Fibroblast of lung (primary cell): ENCODE measurements at places on chromosomes 16 and 17. TPM values are rescaled to one million over a fixed set of nuclear protein-coding genes. Genes with fewer than 3 reads are reported as not detected.

SALL1 gene
- total RNA-seq, result under 0.01 and 0.17 TPM in 2 replicates

TUBB3 gene
- 253 and 294 TPM in 2 replicates for total RNA-seq

TUBG2 gene
- 6.9 and 11.6 TPM in 2 replicates for total RNA-seq

CD300LB gene
- total RNA-seq, result not detected in 2 replicates

- H3K27me3 ChIP-seq, result peaks cover 16% of the 10 kb centered on the region
- no peak overlapping the region for H3K27ac ChIP-seq
- H3K4me3 ChIP-seq, result no peak overlapping the region
- no peaks in the 10 kb centered on the region for H3K4me1 ChIP-seq
- no peak for DNase-seq
Observed at GRCh38 chr17:49925921-49926320, 43.1 kb upstream of the DLX4 start.

VASN gene
- total RNA-seq, result 57.0 and 79.4 TPM in 2 replicates

DNA sequence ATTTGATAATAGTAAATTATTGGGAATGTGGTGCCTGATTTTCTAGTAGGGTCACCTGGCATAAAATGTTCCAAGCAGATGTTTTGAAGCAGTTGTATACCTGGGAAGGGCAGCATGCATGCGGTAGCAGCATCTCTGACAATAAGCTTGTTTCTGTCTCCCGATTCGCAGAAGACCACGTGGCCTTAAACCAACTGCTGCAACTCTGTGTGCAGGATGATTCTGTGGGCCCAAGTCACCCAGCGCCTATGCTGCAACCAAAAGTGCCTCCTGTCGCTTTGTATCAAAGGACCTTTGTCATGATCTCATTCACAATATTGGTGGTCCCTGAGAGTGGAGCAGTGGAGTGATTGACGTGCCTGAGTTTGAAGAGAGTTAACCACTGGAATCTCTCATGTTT lies 8.1 kb downstream of the NDEL1 start:
- H3K27ac ChIP-seq, result no peak overlapping the region
- DNase-seq, result no peak
- no peaks in the 10 kb centered on the region for H3K4me1 ChIP-seq
- H3K4me3 ChIP-seq, result no peak overlapping the region
- H3K36me3 ChIP-seq, result peaks cover 10% of the 10 kb centered on the region

SLC35G6 gene
- not detected in 2 replicates for total RNA-seq
